ENCODE measurements at places on chromosomes 5 and 9.

DNA sequence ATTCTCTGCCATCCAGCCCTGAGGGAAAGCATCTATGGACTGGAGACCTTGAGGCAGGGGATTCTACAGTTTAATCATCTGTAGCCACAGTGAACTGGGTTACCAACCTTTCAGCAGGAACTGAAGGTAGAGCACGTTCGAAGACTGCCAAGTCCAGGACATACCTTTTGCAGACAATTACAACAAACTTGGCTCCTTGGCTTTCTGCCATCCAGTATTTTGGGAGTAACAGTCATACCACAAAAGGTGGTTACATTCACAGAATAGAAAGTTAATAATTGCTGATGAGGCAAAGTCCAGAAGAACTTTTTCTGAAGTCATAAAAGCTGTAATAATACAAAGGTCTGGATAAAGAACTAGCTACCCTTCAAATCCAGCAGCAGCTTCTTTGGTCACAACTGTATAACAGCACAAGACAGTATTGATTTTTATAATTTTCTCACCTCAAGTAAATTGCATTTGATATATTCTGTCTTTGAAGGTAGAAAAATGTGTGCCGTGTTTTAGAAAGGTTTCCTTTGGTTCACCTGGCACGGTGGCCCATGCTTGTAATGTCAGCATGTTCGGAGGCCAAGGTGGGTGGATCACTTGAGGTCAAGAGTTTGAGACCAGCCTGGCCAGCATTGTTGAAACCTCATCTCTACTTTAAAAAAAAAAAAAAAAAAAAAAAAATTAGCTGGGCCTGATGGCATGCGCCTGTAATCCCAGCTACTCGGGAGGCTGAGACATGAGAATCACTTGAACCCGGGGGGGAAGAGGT lies 236.6 kb downstream of the NR3C1 start:
- no peak for DNase-seq

GRCh38 chr5:88377705-88378656 lies 109.3 kb upstream of the TMEM161B start:
- DNase-seq: peak; percentile 40

DNA sequence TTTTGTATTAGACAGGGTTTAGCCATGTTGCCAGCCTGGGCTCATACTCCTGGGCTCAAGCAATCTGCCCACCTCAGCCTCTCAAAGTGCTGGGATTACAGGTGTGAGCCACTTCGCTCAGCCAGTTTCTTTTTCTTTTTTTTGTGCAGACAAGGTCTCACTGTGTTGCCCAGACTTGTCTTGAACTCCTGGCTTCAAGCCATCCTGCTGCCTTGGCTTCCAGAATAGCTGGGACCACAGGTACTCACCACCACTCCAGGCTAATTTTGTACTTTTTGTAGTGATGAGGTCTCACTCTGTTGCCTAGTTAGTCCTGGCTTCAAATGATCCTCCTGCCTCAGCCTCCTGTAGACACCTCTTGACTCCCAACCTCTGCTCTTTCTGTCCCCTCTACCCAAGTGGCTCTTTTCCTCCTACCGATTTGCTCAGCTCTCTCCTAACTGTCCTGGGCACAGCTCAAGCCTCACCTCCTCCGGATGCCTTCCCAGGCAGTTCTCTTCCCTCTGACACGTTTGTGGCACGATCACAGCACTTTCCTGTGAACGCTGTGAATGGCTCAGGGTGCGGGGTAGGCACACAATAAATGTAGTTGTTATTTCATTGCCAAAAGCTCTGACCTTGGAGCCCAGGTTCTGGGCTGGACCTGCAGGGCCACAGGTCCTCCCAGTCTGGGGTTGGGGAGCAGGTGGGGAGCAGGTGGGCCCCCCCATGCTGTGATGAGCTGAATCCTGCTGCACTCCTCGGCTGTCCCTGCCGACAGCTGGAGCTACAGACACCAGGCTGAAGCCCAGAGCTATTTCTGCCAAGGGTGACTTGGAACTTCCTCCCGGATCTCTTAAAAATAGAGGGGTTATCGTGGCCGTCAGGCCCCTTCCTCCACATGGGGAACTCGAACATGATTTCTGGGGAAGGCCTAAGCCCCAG lies 23.9 kb downstream of the GFI1B start:
- DNase-seq: no peak

DNA sequence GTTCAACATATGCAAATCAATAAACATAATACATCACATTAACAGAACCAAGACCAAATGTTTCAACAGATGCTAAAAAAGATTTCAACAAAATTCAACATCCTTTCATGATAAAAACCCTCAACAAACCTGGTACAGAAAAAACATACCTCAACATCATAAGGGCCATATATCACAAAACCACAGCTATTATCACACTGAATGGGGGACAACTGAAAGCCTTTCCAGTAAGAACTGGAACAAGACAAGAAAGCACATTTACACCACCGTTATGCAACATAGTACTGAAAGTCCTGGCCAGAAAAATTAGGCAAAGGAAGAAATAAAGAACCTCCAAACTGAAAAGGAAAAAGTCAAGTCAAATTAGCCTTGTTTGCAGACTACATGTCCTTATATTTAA lies 93.6 kb downstream of the DTWD2 start:
- no peak for DNase-seq

- no peak for DNase-seq
Measured at GRCh38 chr9:93066978-93067603, 8.6 kb downstream of the SUSD3 start.

DNA sequence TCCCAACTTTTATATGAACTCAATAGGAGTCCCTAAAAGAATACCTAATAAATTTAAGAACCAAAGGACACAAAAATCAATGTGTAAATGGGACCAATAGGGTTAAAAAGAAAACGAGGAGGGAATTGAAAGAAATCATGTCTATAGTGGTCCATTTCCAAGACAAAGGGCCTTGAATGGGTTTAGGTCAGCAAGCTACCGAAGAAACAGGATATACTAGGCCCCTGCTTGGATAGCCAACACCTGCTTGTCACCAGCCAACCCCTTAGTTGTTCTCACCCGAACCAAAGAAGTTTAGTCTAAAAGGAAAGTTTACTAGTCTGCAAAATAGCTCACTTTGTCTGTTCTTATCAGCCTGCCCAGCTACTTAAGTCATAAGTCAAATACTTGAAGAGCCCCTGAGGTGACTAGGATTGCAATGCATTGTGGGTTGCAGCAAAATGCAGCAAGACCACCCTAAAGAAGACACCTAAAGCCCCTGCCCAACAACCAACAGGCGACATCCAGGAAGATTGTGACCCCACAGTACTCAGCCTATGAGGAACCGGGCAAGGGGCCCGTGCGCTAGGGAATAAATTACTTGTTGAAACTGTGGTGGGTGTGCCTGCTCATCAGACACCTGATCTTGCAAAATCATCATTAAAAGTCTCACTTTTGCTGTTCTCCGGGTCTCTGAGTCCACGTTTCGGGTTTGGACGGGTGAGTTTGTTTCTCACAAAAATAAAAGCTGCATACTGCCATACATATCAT lies 183.9 kb upstream of the PPP1R26 start:
- DNase-seq: no peak

DNA sequence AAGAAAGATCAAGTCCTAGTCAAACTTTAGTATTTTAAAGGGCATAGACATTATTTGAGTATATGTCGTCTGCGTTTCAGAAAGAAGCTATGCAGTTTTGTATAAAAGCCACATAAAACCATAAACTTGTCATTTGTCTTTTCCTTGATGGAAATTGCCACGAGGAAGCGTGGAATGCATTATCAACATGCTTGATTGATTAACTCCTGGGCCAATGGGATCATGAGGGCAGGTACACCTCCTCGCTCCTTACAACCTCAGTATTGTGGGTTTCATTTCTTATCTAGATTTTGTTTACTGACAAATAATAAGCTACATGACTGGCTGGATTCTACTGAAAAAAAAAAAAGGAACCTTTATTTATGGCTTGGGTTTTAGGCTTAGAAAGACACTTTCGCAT lies 122.5 kb upstream of the RFX3 start:
- DNase-seq: no peak

GRCh38 chr5:60568646-60569045 lies 131.3 kb downstream of the DEPDC1B start:
- DNase-seq: no peak

DNA sequence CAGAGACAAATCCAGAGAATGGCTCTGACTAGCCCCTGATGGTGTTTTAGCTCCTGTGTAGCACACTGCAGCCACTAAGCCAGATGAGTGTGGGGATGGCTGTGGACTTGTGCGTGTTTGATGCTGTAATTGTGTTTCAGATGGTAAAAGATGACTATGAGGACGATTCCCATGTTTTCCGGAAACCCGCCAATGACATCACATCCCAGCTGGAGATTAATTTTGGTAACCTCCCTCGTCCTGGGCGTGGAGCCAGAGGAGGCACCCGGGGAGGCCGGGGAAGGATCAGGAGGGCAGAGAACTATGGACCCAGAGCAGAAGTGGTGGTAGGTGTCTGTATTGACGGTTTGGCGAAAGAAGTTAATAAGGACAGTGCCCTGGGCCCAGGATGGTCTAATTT lies 38.0 kb downstream of the HABP4 start:
- no peak for DNase-seq

- DNase-seq: no peak
Measured at GRCh38 chr5:143921525-143922311, 109.8 kb downstream of the HMHB1 start.

DNA sequence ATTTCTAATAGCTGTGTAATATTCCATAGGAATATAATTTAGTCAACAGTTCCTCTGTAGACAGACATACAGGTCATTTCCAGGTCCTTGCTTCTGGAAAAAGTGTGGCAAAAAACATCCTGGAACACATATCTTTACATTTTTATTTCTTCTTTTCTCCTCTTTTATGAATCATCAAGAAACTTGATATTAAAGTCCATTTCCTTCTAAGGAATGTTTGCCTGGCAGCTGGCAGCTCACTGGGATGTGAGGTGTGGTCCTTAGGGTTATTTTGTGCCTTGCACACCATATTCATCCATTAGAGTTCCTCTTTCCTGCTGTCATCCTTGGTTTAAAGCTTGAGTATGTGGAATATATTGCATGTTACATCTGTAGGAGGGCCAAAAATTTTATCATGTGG lies 122.0 kb downstream of the GALNT10 start:
- DNase-seq: no peak

Data from NCI-H446 treated with DMSO at 0.1 percent for 48 hours (cell line).